Fibroblast of gingiva (primary cell): ENCODE measurements at places on chromosomes 4 and X.

- no peak for DNase-seq
Observed at GRCh38 chrX:16639966-16640365, 10.0 kb upstream of the S100G start.

GRCh38 chr4:47221721-47222120, 190.4 kb downstream of the GABRB1 start:
- DNase-seq: no peak

GRCh38 chr4:122824616-122825015, 2.0 kb upstream of the FGF2 start:
- no peak for DNase-seq

- no peak for DNase-seq
Observed at GRCh38 chr4:180528003-180528402, 1715.2 kb upstream of the TENM3 start.

DNA sequence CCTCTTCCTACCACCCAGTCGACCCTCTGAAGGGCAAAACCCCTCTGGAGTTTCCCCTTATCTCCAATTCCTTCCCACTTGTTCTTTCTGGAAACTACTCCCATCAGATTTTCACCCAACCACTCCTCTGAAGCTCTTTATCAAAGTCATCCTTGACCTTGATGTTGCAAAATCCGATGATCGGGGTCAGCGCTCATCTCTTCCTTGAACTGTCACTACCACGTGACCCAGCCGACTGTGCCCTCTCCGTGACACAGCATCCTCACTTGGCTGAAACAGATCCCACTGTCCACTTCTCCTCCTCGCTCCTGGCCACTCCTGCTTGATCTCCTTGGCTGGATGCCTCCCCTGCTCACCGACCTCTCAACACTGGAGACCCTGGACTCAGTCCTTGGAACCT, 1.1 kb downstream of the CFAP99 start:
- DNase-seq: no peak

DNA sequence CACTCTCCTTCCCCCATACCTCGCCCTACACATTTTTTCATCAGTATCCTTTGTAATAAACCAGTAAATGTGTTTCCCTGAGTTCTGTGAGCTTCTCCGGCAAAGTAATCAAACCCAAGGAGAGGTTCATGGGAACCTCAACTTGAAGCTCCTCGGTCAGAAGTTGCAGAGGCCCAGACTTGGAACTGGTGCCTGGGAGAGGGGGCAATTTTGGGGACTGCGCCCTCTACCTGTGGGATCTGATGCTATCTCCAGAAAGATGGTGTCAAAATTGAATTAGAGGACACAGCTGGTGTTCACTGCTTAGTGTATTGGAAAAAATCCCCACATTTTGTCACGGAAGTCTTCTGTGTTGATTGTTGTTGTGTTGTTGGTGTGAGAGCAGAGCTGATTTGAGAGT, 70.6 kb downstream of the ATP11C start:
- DNase-seq: no peak

DNA sequence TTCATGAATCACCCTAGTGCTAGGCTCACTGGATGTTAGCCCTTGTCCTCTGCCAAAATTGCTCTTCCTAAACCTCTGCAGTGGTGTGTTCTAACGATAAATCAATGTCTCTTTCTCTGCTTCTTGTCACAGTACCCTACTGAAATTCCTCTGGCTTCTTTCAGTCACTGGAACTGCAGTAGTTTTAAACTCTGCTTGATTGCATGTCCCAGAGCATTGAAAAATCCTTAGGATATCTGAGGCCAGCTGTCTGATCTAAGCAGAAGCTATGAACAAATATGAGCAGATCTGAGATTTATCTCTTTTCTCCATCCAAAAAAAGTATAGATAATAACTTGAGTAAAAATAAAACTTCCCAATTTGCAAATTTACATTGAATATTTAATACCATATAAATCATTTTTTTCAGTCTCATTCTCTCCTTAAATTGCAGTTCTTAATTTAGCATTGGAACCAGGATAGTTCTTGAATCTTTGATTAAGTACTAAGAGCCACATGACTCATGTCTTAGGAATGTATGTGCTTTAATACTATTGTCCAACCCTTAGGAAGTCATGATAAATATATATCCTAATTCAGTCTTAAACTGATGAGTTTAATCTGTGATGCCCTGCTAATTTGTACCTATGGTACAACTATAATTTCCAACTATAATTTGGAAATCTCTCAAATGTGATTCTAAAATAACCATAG, 169.7 kb downstream of the PDHA2 start:
- no peak for DNase-seq

DNA sequence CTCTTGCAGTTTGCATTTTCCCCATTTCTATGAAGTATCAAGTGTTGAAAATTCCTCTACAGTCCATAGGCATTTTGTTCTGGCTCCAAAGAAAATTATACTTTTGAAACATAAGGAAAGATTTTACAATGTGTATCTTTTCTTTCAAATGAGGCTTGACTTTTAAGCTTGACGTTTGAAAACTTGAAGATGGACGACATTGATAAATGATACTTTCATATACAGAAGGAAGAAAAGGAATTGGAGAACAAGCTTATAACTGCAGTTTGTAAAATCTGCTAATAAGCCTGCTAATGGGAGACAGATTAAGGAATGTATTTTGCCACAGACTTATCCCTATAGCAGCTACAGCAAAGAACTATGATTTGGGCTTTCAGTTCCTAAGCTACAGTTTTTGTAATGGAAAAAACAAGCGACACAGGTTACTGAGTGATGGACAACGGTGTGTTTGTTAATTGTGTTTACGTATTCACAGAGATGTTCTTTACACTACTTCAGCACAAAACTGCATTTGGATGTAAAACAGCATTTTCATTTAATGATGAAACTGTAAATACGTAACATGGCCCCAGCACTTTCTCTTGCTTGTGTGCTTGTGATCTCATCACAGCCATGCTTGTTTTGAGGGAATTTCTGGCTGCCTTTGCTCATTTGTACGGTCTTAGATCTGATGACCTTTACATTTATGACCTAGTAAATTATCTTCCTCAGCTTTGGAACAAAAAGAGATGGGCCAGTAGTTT, 83.2 kb upstream of the FAT1 start:
- no peak for DNase-seq
